Stimulated activated CD8-positive, alpha-beta memory T cell treated with anti-CD3 and anti-CD28 coated beads, Interleukin-2, amount 100 ng/mL, for 1 hour (primary cell): ENCODE measurements at places on chromosomes 12 and 14.

- DNase-seq = no peak
Observed at GRCh38 chr12:24913130-24913529, 35.8 kb downstream of the BCAT1 start.

- DNase-seq = no peak
Observed at GRCh38 chr12:89166525-89166934, 185.8 kb downstream of the DUSP6 start.

DNA sequence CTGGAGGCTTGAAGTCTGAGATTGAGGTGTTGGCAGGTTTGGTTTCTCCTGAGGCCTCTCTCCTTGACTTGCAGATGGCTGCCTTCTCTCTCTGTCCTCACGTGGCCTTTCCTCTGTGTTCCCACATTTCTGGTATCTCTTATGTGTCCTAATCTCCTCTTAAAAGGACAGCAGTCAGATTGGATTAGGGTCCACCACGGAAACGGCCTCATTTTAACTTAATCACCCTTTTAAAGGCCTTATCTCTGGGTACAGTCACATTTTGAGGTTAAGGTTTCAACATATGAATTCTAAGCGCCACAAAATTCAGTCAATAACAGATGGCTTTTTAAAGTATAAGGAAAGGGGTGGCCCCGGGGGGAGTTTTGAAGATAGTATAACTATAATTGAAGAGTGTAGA, 33.5 kb downstream of the UNC79 start:
- no peak for DNase-seq

- DNase-seq = no peak
Observed at GRCh38 chr14:24250354-24250753, 7.9 kb upstream of the TINF2 start.

DNA sequence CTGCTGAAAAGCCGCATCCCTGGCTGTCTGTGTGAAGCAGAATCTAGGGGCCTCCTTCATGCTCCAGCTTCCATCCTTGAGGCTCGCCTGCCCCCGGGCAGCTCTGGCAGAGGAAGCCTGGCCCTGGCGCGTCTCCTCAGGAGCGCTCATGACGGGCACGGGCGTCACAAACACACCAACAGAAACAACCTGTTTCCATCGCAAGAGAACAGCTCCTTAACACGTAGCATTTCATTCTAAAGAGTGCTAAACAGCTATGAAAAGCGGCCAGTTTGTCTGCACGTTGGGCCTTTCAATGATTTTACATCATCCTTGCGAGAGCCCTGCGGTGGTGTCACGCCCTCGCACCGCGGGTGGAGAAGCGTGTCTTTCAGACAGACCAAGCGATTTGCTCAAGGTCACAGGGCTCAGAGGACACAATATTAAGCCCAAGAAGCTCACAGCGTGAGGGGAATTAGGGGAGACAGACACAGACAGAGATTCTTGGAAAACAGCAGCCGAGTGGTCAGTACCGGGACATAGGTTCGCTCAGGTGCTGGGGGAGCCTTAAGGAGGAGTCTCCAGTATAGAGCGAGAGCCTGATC, 4.9 kb downstream of the ADGRD1 start:
- DNase-seq = no peak

GRCh38 chr12:94140556-94140955, 7.8 kb upstream of the PLXNC1 start:
- peak; percentile 9 for DNase-seq

GRCh38 chr12:75529316-75529715, 17.9 kb upstream of the KRR1 start:
- no peak for DNase-seq

GRCh38 chr12:67239061-67239460, 30.1 kb upstream of the CAND1 start:
- no peak for DNase-seq

GRCh38 chr14:90676912-90677311, 139.3 kb downstream of the TTC7B start:
- no peak for DNase-seq

DNA sequence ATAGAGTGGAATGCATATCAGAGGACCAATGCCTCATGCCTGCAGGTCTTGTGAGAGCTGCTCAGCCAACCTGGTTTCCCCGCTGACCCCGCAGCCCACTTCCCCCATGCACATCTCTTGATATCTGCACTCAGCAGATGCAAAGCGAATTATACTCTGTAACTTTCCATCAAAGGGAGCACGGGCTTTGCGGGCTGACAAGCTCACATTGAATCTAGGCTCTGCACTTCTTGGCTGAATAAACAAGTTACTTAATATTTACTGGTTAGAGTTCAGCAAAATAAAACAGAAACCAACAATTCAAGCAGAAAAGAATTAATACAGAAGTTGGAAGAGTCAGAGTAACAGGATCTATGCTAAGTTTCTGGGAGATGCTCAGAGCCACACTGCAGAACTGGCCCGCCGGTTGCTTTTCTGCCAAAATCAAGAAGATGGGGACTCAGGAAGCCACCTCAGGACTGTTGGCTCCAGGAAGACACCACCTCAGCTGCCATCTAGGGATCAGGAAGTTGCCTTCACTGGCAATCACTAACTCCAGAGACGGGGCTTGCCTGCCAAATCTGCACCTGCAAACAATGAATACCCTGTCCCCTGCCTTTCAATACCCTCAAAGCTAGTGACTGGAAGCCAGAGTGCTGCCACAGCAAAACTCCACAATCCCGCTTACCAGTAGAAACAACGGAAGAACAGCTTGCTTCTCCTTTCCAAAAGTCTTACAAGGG, 46.5 kb downstream of the NR1H4 start:
- DNase-seq = no peak

GRCh38 chr14:76376878-76377734, 1.2 kb downstream of the ESRRB start:
- no peak for DNase-seq

DNA sequence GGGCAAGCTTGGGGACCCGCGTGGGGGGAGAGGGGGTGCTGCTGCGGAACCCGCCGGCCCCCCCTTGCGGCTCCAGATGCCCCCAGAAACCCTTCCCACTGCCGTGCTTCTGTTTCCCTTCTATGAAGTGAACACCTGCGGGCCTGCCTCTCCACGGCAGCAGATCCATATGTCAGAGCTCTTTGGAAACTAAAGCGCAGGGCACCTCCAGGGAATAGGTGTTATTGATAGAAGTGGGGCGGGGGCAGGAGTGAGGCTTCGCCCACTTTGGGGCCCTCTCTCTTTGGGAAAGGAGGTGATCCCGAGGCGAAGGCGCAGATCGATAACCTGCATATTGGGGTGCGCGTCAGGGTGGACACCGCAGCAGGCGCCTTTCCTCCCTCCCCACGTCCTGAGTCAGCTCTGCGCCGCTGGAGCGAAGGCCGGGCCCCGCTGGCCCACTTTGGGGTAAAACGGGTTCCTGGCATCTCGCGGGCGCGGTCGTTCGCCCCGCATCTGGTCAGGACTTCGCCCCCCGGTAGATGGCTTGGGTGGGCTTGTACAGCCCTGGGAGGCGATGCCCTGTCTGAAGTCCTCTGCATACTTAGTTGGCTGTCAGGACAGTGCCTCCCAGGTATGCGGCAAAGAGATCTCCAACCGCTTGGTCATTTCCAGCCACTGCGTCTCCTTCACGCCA, 524 bp downstream of the KMT5A start:
- no peak for DNase-seq

- DNase-seq = no peak
Observed at GRCh38 chr14:53249059-53249458, 95.9 kb upstream of the DDHD1 start.

GRCh38 chr12:104475271-104475670, 18.5 kb downstream of the CHST11 start:
- no peak for DNase-seq

- DNase-seq = no peak
Observed at GRCh38 chr12:130803702-130804101, 35.3 kb downstream of the STX2 start.

DNA sequence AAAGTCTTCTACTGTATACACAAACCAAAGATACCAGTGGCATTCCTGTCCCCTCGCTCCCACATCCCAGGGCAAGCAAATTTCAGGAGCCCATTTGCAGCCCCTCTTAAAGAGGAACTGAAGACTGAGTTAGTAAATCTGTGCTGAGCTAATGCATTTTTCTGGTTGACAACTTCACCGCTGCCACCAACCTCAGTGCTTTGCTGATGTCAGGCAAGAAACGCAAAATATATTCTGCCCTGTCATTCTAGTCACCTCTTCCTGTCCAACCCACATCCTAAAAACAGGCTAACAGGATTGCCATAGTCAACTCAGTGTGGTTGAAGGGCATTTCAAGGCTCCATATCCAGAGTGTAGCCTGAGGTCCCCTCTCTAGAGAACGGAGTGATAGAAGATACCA, 59.4 kb upstream of the FICD start:
- no peak for DNase-seq

GRCh38 chr12:101710288-101710687, 12.8 kb downstream of the CHPT1 start:
- no peak for DNase-seq
